ENCODE measurements at places on chromosomes 4 and X. TPM values are rescaled to one million over a fixed set of nuclear protein-coding genes. Genes with fewer than 3 reads are reported as not detected.

Gene AREG
- 14.6 TPM for total RNA-seq

DNA sequence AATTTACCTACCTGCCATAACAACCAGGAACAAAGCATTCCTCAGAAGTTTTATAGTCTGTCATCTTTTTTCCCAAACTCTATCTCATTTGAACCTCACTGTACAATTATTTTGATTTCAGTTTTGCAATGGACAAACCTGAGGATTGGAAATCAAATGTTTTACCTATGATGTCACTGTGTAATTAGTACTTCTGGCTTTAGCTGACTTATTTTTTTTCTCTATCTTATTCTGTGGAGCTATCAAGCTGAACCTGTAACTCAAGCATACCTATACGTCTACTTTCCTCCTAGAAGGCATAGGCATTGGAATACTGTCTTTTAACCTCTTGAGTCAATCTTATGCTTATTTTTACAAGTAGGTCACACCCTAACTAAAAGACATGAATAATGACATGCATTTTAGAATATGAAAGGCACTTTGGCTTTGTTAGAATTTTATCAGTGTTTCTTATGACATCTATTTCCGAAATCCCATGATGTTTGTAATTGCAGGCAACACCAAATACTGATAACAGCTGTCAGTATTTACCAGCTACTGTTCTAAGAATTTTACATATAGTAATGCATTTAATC is 21.5 kb downstream of the CCSER1 start:
- H3K27ac ChIP-seq, result no peak overlapping the region
- DNase-seq, result no peak
- H3K36me3 ChIP-seq, result no peaks in the 10 kb centered on the region
- no peak overlapping the region for H3K4me3 ChIP-seq

GRCh38 chr4:138263247-138263816 is 21.2 kb upstream of the SLC7A11 start:
- DNase-seq, result no peak
- no peaks in the 10 kb centered on the region for H3K27me3 ChIP-seq
- no peaks in the 10 kb centered on the region for H3K4me1 ChIP-seq
- no peaks in the 10 kb centered on the region for H3K36me3 ChIP-seq
- no peak overlapping the region for H3K27ac ChIP-seq

GRCh38 chrX:151680805-151681204 is 14.5 kb upstream of the PRRG3 start:
- H3K4me3 ChIP-seq, result no peak overlapping the region
- no peak for DNase-seq
- no peaks in the 10 kb centered on the region for H3K36me3 ChIP-seq
- H3K27ac ChIP-seq, result no peak overlapping the region

DNA sequence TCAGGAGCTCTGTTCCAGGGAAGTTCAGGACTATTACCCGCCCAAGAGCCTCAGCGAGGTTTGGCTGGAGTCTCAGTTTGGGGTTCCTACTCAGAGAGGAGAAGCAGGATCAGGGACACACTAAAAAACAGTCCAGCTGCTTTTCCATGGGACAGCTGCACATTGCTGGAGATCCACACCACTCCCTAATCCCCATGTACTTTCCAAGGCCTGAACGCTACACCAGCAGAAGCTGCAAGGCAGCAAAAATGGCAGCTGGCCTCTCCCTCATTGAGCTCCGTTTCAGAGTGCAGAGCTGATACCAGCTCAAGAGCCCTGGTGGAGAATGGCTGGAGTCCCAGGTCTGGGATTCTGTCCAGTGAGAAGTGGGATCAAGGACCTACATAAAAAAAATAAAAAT is 551.2 kb upstream of the PABPC5 start:
- H3K27me3 ChIP-seq, result no peaks in the 10 kb centered on the region
- H3K4me1 ChIP-seq, result no peaks in the 10 kb centered on the region
- H3K36me3 ChIP-seq, result no peaks in the 10 kb centered on the region
- no peak overlapping the region for H3K4me3 ChIP-seq
- H3K27ac ChIP-seq, result no peak overlapping the region
- no peak for DNase-seq

DNA sequence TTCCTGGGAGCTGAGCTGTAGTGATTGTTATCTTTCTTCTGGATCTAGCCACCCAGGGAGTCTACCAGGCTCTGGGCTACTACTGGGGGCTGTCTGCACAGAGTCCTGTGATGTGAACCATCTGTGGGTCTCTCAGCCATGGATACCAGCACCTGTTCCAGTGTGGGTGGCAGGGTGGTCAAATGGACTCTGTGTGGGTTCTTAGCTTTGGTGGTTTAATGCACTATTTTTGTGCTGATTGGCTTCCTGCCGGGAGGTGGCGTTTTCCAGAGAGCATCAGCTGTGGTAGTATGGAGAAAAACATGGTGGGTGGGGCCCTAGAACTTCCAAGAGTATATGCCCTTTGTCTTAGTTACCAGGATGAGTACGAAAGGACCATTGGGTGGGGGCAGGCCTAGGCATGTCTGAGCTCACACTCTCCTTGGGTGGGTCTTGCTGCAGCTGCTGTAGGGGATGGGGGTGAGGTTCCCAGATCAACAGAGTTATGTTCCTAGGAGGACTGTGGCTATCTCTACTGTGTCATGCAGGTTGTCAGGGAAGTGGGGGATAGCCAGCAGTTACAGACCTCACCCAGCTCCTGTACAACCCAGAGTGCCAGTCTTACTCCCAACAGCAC is 264.8 kb upstream of the LDB2 start:
- no peak overlapping the region for H3K4me3 ChIP-seq
- DNase-seq, result no peak
- H3K4me1 ChIP-seq, result no peaks in the 10 kb centered on the region
- H3K27me3 ChIP-seq, result no peaks in the 10 kb centered on the region
- H3K27ac ChIP-seq, result no peak overlapping the region

- no peaks in the 10 kb centered on the region for H3K4me1 ChIP-seq
- no peak overlapping the region for H3K27ac ChIP-seq
- H3K27me3 ChIP-seq, result no peaks in the 10 kb centered on the region
Measured at GRCh38 chr4:74456849-74457395, 12.0 kb downstream of the AREG start.

- no peak overlapping the region for H3K27ac ChIP-seq
- H3K36me3 ChIP-seq, result no peaks in the 10 kb centered on the region
- H3K4me1 ChIP-seq, result no peaks in the 10 kb centered on the region
- no peak for DNase-seq
Measured at GRCh38 chr4:75908555-75908954, 6.3 kb upstream of the PPEF2 start.

GRCh38 chr4:6369924-6370645 is 100.4 kb downstream of the WFS1 start:
- no peak overlapping the region for H3K27ac ChIP-seq
- no peaks in the 10 kb centered on the region for H3K4me1 ChIP-seq
- H3K36me3 ChIP-seq, result no peaks in the 10 kb centered on the region
- peaks cover 17% of the 10 kb centered on the region for H3K27me3 ChIP-seq
- DNase-seq, result no peak
- H3K4me3 ChIP-seq, result no peak overlapping the region

DNA sequence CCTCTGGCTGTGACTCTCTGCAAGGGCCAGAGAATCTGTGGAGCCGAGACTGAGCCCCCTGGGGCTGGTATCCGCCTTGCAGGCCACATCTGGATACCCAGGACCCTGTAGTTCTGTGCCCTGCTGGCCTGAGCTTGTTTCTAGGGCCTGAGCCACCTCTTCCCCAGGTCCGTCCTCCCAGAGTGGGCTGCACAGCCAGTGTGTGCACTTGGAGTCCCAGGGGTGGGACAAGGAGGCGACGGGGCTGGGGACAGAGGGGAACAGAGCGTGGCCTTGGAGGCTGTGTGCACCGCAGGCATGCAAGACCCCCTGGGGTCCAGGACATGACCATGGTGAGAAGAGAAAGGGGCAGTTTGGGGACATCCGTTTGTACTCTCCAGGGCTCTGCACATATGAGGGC is 105.5 kb downstream of the SORCS2 start:
- no peaks in the 10 kb centered on the region for H3K4me1 ChIP-seq
- H3K4me3 ChIP-seq, result no peak overlapping the region

GRCh38 chr4:4460759-4461158 is 73.9 kb downstream of the NSG1 start:
- H3K27ac ChIP-seq, result no peak overlapping the region
- H3K27me3 ChIP-seq, result no peaks in the 10 kb centered on the region
- H3K4me3 ChIP-seq, result no peak overlapping the region

- H3K4me1 ChIP-seq, result no peaks in the 10 kb centered on the region
- DNase-seq, result no peak
- H3K27me3 ChIP-seq, result no peaks in the 10 kb centered on the region
- H3K36me3 ChIP-seq, result no peaks in the 10 kb centered on the region
Measured at GRCh38 chrX:41332408-41333002, 1.5 kb upstream of the DDX3X start.
